ENCODE measurements at places on chromosomes 16 and 17.

GRCh38 chr17:15654886-15655561 is 29.1 kb downstream of the TRIM16 start:
- DNase-seq = no peak

GRCh38 chr16:62970851-62971250 is 934.6 kb upstream of the CDH8 start:
- no peak for DNase-seq

DNA sequence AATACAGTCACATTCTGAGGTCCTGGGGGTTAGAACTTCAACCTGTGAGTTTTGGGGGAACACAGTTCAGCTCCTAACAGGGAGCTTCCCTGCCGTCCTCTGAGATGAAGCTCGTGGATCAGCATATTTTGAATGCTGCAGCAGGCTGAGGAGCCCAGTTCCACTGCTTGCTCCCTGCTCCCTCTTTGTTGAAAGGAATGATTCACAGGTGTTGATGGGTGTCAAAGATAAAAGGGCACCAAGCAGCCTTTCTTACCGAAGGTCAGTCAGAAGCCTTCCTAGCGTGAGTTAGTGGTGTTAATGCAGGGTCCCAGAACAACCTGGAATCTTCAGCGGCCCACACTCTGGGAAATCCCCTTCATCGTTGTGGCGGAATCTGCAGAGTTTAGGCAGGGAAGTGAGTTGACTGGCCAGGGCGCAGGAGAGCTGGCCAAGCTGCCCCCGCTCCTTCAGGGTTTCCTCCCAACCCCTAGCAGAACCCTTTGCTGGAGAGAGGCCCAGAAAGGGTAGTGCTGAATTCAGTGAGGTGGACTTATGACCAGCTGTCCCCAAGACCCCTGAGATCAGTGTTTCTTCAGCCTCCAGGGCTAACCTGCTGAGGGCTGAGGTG is 114.8 kb downstream of the GNAO1 start:
- DNase-seq = no peak

GRCh38 chr16:80369138-80369958 is 171.4 kb upstream of the DYNLRB2 start:
- DNase-seq = no peak

DNA sequence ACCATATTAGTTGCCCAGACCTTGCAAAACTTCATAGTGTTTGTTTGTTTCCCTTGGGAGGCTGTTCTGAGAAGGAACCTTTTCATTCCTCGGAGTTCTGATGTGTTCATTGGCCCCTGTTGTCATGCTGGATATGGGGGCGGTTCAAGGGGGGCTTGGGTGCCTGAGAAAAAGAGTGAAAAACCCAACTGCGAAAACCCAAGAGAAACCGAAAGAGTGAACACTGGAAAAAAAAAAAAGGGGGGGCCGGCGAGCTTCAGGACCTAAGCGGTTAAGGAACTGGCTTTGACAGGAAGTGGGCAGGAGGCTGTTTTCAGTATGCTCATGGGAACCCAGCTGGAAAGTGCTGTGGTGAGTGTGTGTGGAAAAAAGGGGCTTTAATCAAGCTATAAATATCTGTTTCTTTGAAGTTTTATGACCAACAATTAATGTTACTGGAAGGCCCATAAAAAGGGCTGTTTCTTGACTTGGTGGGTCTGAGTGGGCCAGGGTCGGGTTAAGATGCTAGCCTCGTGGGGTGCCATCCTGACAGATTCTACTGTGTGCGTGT is 510.7 kb downstream of the MAF start:
- DNase-seq = peak; percentile 22

- no peak for DNase-seq
Measured at GRCh38 chr17:372157-373152, 19.8 kb upstream of the RPH3AL start.

DNA sequence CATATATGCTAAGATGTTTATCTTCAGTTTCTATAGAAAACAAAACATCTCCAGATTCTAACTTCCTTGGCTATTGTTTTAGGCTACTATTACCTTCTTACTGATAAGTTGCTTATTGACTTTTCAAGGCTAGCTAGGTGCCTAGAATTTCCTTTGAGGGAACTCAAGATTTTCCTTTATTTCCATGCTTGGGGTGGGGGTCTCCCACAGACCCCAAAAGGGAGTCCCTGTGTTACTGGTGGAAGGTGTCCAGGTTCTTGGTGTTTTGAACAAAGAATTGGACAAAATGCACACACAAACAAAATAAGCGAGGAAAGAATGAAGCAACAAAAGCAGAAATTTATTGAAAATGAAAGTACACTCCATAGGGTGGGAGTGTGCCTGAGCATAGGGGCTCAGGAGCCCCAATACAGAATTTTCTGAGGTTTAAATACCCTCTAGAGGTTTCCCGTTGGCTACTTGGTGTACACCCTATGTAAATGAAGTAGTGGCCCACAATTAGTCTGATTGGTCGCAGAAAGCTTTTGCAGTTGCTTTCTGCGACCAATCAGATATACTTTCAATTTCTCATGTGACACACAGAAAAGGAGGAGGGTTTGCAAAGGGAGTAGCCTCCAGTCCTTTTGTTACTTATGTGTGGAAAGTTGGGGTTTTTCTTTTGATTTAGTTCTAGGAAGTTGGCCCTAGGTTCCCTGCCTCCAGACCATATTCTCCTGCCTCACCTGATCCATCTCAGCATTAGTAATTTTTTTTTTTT is 67.5 kb downstream of the MARF1 start:
- DNase-seq = no peak

- no peak for DNase-seq
Measured at GRCh38 chr16:27364493-27365141, 37.4 kb upstream of the IL21R start.

DNA sequence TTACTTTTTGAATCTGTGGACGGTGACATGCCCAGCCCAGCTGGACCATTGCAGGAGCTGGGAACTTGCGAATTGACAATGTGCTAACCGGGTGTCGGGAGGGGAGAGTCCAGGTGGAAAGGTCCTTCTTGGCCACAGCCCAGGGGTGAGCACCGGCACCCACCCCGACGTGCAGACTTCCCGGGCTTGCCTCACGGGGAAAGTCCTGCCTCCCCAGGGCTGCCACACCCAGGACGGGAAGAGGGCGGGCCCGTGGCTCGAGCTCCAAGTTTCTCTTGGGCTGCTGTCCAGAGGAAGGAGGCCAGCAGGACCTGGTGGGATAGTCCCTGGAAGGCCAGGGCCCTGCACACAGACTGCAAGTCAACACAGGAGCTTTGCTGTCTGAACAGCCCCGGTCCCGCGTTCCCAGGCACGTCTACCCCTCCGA is 17.7 kb downstream of the CARD14 start:
- no peak for DNase-seq

DNA sequence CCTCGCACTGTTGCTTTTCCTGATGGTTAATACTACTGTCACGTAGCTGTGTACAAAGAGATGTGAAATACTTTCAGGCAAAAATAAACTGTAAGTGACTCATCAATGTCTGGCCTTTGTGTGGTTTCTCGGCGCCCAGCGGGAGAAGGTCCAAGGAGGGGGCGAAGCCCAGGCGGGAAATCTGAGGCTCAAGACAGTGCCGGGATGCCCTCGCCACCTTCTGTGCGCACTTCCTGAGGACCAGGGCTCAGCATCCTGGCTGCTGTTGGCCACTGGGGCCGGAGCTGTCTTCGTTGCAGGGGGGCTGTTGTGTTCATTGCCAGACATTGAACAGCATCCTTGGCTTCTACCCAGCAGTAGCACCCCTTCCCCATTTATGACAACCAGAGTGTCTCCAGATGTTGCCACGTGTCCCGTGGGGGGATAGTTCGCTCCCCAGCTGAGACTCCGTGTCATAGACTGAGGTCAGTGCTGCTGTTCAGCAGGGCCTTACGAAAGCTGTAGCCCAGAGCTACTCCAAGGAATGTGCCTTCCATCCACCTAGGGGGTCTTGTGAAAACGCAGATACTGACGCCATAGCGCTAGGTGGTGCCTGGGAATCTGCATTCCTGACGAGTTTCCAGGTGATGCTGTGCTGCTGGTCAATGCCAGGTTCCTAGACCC is 67.3 kb upstream of the PLCG2 start:
- no peak for DNase-seq

DNA sequence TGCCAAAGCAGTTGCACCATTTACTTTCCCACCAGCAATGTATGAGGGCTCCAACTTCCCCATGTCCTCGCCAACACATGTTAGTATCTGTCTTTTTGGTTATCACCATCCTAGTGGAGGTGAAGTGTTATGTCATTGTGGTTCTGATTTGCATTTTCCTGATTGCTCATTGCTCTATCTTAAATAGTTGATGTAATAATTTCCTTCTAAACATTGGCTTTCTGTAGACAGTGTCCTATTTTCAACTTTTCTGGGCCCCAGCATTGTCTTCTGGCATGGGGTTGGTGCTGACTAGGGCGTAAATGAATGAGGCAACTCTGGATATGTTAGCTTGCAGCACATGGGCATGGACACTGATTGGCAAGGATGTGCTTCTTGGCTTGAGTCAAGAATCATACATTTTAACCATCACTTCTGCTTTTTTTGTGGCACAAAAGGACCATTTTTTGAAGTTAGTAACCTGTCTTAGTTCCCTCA is 25.1 kb downstream of the PLCG2 start:
- DNase-seq = no peak

GRCh38 chr16:56985288-56985961 is 3.9 kb upstream of the NLRC5 start:
- no peak for DNase-seq

DNA sequence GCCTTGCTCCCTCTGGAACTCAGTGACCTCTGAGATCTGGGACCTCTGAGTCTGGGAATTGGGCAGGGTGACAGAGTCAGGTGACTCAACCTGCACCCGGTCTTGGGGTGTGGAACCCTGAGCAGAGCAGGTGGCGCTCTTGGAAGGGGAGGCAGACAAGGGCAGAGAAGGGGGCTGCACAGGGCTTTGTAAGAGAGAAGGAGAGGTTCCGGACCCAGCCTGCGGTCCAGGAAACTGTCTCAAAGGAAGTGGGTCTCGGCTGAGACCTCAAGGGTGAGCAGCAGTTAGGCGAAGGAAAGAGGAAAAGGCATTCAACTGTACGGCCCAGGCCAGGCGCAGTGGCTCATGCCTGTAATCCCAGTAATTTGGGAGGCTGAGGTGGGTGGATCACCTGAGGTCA is 10.0 kb upstream of the RIPOR1 start:
- no peak for DNase-seq

DNA sequence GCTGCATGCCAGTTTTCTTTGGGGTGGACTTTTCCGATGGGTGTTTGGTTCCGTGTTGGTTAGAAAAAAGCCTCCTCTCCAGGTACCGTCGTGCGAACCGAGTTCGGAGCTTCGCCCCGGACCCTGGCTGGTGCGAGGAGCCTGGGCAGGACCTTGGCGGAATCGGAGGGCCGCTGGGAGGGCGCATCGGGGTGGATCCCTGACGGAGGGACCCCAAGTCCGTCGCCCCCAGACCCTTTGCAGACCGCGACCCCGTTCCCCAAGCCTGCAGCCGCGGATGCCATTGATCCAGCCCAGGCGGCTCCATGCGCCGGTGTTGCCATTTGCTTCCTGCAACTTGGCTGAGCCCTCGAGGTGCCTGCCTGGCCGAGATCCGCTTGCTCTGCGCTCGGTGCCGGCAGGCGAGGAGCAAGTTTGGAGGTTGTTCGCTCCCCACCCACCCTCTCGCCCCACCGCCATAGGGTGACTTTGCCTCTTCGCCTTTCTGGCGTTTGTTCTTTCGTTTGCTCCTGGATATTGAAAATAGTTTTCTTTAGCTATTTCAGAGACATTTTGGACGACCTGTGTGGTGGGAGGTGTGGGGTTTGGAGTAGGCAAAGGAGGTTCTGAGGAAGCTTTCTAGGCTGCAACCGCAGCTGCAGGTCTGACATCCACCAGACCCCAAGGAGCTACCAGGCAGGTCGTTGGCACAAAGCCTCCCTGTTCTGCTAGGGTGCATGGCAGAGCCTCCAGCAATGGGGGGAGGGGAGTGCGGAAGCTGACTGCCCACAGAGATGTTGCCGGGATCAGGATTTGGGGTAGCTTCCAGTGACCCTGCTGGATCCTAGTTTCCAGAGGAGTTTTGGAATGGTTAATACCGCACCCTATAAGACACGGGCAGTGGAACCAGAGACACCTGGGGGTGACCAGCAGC is 58.2 kb downstream of the RAP1GAP2 start:
- DNase-seq = no peak

- no peak for DNase-seq
Measured at GRCh38 chr17:44209786-44210341, 9.6 kb downstream of the UBTF start.

DNA sequence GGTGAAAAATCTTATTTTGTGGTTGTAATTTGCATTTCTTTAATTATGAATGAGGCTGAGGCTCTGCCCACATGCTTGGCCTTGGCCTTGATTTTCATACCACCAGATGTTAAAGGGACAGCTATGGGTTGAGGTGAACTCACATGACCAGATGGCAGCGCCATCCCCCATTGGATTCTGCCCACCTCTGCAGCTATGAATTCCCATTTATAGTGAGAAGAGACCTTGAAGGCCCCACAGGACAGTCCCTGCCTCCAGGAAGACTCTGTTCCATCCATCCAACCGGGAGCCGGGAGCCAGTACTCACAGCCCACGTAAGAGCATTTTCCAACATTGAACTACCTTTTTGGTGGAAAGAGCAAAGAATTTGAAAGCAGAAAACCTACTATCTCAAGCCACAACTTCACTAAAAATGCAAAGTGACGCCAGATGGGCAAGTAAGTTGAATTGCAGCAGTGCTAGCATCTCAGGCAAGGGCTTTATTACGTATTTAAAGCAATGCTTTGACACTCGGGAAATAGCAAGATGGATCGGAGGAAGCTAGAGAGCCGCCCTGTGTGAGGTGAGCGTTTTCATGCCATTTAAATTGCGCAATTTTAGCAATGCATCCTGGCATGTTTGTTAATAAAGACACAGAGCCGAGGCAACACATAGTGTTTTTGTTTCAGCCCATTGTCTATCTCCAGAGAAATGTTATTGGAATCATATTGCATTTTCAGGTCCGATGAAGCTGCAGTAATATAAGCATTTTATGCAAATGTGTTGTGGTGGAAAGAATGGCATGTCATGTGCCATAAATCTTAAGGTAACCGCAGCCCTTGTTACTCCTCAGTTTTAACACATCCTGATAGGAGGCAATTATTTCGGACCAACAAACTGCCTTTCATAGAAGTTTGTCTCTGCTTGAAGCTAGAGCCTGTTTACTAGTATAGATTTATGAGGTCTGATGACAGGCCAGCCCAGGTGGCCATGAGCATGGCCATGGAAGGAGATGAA is 273.4 kb upstream of the TNRC6C start:
- no peak for DNase-seq

DNA sequence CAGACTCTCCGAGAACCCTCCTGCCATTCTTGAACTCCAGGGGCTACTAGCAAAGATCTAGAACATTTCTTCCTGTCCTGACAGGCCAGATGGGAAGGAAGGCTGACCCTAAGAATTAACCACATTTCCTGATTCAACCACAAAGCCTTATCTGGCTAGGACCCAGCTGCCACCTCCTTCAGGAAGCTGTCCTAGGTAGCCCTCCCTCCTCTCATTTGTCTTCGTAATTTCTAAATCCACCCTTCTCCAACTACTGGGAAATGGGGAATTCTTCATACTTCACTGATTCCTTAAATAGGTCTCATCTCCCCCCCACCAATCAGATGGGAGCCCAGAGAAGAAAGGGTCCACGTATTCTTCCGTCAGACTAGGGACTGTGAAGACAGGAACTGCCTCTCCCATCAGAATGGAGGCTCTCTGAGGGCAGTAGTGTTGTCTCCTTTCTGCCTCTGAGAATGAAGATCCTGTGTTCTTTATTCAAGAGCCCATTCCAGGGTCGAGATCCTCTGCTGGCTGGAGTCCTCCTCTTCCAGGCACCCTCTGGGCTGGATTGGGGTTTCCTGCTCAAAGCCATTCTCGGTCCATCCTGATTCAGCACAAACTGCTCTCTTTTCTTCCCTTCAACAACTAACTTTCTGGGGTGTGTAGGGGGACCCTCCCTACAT is 2.1 kb downstream of the SAMD14 start:
- DNase-seq = no peak

- DNase-seq = no peak
Measured at GRCh38 chr17:76810956-76811355, 57.2 kb upstream of the MGAT5B start.
